ENCODE measurements at places on chromosomes 2 and 18.

DNA sequence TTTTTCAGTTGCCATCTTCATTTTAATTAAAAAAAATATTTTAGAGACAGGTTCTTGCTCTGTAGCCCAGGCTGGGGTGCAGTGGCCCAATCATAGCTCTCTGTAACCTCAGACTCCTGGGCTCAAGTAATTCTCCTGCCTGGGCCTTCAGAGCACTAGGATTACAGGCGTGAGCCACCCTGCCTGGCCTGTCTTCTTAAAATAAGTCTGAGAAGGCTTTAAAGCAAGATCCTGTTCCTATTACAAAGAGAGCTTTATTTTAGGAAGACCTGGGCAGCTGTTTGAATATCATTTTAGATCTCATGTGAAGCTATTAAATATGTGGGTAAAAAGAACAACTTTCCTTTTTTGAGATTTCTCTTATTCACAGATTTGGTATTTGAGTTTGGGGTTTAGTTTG, 1.5 kb downstream of the FAM228A start:
- no peak for DNase-seq

DNA sequence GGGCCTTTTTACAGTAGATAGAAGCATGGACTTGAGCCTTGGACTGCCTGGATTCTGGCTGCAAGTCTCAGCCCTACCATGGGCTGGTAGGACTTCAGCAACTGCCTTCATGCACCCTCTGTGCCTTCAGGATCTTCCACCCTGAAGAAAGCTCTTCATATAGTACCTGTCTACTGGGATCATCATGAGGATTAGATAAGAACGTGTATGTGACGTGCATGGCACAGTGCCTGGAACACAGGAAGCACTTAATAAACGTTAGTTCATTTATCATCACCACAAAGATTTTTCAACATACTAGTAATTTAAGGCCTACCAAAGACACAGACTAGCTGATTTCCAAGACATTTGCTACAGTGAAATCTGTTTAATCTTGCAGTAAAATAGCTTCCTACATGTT, 53.2 kb upstream of the ITM2C start:
- no peak for DNase-seq

- DNase-seq: no peak
Measured at GRCh38 chr2:54642677-54643430, 80.6 kb upstream of the EML6 start.

GRCh38 chr2:80054346-80054675, 250.2 kb downstream of the LRRTM1 start:
- DNase-seq: no peak

DNA sequence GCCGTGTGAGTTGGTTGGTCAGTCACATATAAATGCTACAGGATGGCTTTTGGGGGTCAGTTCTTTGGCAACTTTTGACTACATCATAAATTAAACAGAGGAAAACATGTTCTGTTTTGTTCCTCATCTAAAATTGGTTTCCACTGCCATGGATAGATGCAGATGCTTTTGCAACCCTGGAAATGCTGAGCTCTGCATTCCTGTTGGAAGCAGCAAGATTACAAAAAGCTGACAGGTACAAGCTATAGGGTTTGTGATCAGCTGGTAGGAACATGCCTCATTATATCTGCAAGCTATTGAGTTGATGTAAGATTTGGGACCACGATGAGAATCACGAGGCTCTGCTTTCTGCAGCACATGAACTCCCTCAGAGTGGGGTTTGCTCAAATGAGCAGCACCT, 207.4 kb upstream of the TPO start:
- no peak for DNase-seq

DNA sequence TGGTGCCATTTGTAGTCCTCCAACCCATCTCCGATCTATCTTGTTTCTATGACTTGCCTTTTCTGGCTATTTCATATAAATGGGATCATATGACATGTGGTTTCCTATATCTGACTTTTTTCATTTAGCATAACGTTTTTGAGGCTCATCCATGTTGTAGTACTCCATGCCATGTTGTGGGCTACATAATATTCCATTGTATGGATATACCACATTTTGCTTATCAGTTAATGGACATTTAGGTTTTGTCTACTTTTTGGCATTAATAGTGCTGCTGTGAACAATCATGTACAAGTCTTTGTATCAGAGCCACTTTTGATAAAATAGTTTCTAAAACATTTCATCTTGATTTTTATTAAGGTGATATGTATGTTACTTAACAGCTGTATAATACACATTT, 7.4 kb downstream of the CEBPZOS start:
- DNase-seq: no peak

- DNase-seq: no peak
Measured at GRCh38 chr2:64947885-64948284, 41.3 kb upstream of the SLC1A4 start.

- no peak for DNase-seq
Measured at GRCh38 chr18:3874581-3874980, 424.6 kb downstream of the TGIF1 start.

GRCh38 chr2:62999905-63000304, 50.7 kb upstream of the OTX1 start:
- DNase-seq: no peak

- no peak for DNase-seq
Measured at GRCh38 chr2:181947273-181947672, 38.4 kb upstream of the PPP1R1C start.

DNA sequence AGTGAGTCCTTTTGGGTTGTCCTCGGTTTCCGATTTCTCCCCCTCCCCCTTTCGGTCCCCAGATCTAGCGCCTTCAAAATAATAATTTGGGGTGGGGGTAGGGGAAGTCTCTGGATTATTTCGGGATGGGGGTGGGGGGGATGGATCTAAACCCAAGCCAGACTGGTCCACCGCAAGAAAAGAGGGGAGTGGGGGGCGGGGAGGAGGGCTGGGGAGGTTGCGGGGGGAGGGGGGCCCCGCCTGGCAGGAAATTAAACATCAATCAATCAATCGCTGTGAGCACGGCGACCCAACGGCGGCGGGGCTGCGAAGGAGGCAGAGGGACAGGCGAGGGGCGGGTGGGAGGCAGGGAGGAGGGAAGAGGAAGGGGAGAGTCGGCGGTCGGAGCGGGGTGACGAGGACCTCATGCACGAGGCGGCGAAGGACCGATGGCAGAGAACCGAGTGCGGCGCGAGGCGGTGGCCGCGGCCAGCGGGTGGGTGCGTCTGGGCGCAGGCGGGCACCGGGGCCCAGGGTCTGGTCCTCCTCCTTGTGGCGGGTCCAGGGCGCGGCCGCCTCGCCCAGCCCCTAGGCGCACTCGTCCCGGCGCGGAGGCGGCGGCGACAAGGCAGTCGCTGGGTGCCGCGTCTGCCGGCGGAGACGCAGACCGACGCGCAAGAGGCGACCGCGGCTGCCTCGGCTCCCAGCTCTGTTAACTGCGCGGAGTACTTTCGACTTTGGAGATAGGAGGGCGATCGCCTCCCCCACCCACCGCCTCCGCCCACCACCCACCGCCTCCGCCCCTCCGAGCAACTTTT, 468 bp upstream of the SATB2 start:
- peak; percentile 57 for DNase-seq

DNA sequence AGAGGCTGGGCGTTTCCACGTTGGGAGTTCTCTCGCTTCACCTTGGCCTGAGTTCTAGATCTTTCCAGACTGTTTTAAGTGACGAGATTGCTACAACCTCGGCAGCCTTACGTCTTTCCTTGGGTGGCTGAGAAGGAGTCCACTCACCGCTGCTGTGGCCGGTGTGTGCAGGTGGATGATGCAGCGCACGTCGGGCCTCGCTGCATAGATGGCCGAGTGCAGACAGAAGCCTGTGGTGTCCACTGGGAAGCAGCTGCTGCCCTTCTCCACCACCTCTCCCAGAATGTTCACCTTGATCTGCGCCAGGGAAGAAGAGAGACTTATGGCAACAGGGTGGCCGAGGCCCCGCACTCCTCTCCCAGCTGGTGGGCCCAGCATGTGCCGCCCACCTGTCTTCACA, 75.7 kb downstream of the ADD2 start:
- DNase-seq: no peak

- DNase-seq: no peak
Measured at GRCh38 chr2:3492951-3493614, 26.2 kb downstream of the ADI1 start.

DNA sequence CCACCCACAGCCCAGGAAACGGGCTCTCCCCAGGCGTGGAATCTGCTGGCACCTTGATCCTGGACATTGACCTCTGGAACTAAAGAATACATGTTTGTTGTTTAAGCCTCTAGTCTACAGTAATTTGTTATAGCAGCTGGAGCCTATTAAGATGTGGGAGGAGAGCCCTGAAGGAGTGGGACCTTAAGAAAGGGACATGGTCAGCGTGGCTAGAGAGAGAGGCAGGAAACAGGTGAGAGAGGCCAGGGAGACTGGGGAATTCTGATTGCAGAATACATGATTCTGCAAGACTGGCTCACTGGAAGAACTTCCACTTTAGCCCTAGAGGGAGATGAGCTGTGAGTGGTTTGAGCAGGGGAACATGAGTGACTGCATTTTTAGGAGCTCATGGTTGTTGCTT, 83.2 kb downstream of the CD8B2 start:
- DNase-seq: no peak

DNA sequence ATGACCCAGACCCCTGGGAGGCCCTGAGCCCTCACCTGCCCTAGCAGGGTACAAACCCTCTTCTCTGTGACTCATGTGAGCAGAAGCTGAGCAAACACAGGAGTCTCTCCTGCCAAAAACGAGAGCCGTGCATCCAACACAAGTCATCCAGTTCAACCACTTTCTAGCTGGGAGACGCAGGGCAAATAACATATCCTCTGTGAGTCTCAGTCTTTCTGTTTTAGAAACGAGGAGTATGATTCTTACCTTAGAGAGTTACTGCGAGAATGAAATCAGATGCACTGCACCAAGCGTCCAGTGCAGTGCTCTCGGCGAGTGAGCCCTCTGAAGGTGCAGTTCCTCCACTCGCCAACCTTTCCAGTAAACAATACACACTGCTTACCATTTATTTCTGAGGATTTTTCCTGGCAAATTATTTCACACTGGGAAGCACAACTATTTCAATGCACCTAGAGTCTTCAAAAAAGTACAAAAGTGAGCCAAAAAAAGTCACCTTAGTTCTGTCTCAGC, 331.8 kb upstream of the MYT1L start:
- no peak for DNase-seq

Data from HL-60 (cell line).